ENCODE measurements at places on chromosomes 12 and 14. TPM values are rescaled to one million over a fixed set of nuclear protein-coding genes. Genes with fewer than 3 reads are reported as not detected.

- no peak for DNase-seq
Observed at GRCh38 chr14:103105580-103106150, 11.1 kb downstream of the EXOC3L4 start.

DNA sequence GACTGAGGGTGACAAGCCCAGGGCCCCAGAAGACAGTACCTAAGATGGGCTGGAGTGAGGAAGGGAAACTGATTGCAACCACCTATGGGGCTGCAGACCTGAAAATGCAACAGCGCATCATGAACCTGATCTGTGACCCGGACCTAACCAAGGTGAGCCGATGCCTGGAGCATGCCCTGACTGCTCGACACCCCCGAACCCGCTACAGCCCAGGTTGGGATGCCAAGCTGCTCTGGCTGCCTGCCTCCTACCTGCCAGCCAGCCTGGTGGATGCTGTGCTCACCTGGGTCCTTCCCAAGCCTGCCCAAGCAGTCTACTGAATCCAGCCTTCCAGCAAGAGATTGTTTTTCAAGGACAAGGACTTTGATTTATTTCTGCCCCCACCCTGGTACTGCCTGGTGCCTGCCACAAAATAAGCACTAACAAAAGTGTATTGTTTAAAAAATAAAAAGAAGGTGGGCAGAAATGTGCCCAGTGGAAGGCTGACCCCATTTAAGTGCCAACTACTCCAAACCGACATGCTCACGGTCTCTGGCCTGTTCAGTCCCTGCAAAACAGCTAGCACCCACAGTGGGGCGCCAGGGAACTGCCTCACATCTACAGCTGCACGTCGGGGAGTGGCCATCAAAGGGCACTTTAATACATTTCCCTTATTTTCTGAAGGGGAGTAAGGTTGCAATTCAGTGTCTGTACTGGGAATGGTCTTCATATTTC is 4.2 kb downstream of the RDH5 start:
- DNase-seq: peak; percentile 79

GRCh38 chr12:31322801-31323207 is 3.1 kb downstream of the SINHCAF start:
- DNase-seq: no peak

DNA sequence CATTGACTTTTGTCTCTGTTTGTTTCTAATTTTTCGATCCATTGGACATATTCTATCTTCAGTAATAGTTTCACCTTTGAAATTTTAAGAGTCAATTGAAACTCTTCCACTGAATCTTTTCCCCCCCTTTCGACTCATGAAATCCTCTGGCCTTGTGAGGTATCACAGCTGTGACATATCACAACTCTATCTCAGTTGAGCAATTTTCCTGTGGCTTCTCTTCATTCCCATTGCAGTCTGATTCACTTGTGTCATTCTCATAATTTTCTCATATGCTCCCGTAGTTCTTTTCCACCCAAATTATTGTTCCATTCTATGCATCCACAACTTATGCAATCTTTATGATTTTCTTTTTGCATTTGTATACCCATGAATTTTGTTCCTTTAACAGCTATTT is 261.6 kb downstream of the DACT1 start:
- DNase-seq: no peak

- no peak for DNase-seq
Observed at GRCh38 chr12:100867639-100868393, 73.2 kb downstream of the ANO4 start.

DNA sequence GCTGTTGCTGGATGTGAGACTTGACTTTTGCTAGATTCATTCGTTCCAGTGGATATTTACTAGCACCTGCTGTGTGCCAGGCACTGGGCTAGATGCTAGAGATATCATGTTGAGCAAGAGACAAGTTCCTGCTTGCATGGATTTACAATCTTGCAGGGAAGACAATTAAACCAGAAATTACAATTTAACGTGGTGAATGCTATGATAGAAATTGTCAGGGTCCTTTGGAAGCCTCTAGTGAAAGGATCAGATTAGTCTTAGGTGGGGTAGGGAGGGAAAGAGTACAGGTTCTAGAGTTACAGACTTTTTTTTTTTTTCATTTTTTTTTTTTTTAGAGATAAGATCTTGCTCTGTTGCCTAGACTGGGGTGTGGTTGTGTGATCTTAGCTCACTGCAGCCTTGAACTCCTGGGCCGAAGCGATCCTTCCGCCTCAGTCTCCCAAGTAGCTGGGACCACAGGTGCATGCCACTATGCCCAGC is 36.7 kb downstream of the SPATS2 start:
- DNase-seq: peak; percentile 11

- no peak for DNase-seq
Observed at GRCh38 chr12:14113031-14113430, 131.6 kb upstream of the GRIN2B start.

GRCh38 chr12:109893261-109893995 is 6.6 kb upstream of the TCHP start:
- DNase-seq: no peak

DNA sequence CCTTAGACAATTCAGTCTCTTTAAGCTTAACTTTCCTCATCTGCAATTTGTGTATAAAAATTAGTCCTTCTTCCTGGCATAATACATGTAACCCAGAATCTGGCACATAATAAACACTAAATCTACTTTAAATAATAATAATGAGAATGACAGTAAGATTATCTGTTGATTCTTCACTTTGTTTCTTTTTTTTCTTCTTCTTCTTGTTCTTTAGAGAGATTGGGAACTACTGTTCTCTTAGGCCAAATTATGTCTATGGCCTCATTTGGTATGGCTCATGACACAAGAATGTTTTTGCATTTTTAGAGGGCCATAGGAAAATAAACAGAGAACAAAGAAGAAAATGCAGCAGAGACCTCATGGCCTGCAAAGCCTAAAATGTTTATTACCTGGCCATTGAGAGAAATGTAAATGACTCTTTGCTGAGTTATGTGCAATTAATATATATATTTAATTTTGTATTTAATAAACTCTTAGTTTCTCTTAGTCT is 275.8 kb downstream of the SLC6A15 start:
- DNase-seq: no peak

DNA sequence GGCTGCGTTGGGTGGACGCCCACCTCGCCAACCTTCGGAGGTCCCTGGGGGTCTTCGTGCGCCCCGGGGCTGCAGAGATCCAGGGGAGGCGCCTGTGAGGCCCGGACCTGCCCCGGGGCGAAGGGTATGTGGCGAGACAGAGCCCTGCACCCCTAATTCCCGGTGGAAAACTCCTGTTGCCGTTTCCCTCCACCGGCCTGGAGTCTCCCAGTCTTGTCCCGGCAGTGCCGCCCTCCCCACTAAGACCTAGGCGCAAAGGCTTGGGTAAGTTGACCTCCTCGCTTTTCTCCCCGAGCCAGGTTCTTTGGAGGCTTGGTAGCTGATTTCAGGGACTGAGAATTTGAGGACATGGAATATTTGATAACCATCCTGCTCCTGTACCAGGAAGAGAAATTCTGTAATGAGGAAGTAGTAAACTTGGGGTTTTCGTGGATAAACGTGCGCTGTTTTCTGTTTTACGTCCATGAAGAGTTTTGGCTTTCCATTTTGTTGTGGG is 530 bp downstream of the APAF1 start:
- DNase-seq: peak; percentile 31

DNA sequence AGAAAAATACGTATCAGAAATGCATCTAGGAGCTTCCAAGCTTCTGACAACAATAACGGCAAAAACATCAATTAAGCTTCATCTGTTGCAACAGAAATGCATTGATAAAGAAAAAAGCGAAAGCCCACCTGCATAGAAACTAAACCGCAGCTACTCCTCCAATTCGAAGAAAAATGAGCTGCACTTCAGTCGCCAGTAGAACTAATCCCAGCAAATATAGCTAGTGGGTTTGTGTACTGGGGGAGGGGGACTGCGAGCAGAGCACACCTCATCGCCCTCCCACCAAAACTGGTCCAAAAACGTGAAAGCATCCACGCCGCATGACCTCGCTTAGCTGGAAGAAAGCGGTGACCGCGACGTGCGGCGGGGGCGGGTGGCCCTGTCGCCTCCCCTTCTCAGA is 1.2 kb downstream of the SLC35F4 start:
- no peak for DNase-seq

GRCh38 chr12:32149489-32149888 is 42.8 kb downstream of the BICD1 start:
- no peak for DNase-seq

GRCh38 chr12:65673732-65674131 is 150.6 kb upstream of the HMGA2 start:
- peak; percentile 51 for DNase-seq

GRCh38 chr12:42129595-42130204 is 15.0 kb downstream of the GXYLT1 start:
- peak; percentile 85 for DNase-seq

SGPP1 gene
- total RNA-seq: 13.5 TPM

PLEKHD1 gene
- 0.87 TPM for total RNA-seq

MTERF2 gene
- total RNA-seq: 12.6 TPM

POTEG gene
- not detected for total RNA-seq

KRT6A gene
- 0.24 TPM for total RNA-seq

Data from A673 (cell line).